ENCODE measurements at places on chromosomes 2 and 18. TPM values are rescaled to one million over a fixed set of nuclear protein-coding genes. Genes with fewer than 3 reads are reported as not detected.

The CCDC102B gene
- total RNA-seq = 5.8 TPM

The MZT2B gene
- 233 TPM for total RNA-seq

GRCh38 chr2:143394062-143394461 lies 264.8 kb downstream of the ARHGAP15 start:
- DNase-seq = no peak

DNA sequence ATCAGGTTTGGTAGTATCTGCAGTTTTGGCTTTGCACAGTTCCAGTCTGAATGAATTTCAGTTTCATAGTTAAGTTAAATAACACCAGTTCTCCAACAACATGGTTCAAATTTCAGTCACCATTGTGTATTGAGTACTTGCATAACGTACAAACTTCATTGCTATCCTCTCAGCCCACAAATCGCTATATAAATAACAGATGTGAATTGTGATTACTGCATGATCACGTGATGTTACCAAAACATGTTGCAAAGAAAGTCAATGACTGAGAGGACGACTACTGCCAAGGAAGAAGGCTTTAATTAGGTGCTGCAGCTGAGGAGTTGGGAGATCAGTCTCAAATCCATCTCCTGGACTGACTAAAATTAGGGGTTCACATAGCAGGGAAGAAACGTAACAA lies 48.2 kb downstream of the COL4A4 start:
- no peak for DNase-seq

The MAPK4 gene
- not detected for total RNA-seq

The UGT1A5 gene
- not detected for total RNA-seq

DNA sequence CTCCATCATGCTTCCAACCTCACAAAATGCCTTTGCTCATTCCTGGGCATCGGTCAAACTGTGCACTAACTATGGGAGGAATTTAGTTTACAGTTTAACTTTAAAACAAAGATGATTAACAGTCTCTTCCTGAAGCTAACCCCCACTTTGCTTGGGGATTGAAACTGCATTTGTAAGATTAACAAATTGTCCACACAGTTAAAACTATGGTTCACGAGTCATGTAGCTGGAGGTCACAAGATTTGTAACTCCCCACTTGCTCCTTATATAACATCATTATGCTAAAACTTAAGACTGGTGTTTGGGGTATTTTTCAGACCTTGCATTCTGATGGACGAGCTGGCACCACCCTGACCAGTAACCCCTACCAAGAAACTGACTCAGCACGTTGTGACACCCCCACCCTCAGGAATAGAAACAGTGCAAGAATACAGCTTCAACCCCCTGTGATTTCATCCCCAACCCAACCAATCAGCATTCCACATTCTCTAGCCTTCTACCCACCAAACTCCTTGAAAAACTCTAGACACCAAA lies 252.3 kb downstream of the MBD5 start:
- DNase-seq = no peak

DNA sequence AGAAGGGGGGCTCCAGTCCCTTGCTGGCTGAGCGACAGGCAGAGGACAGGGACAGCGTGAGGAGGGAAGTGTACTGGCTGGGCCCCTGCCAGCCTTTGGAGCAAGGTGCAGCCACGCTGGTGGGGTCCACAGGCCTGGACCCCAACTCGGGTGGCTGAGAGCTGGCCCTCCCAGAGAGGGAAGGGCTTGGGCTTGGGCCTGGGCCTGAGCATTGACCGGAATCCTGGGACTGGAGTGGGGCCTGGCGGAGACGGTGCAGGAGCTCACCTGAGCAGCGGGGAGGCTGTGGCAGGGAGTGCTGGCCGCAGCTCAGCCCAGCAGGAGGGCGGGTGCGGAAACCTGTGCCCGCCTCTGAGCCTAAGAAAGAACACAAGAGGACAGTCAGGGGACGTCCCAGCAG lies 27.9 kb downstream of the KCNIP3 start:
- DNase-seq = no peak

The BOLL gene
- not detected for total RNA-seq

The LIMS4 gene
- total RNA-seq = 0.96 TPM

DNA sequence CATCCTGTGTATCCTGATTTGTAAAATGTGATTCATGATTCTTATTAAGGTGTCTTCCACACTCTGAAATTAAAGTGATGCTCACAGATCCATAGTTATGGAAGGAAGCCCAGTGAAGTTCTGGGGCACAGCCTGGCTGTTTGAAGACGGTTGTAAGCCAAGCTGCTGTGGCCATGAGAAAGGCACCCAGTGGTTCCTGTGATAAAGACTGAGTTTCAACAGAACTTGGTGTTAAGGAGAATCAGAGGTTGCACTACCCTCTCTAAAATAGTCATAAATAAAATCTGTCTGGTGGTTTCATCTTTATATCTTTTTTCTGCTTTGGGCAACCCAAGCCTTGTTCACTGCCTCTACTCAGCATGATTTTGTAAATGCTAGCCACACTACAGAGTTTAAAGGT lies 32.2 kb upstream of the SPOPL start:
- DNase-seq = no peak
